ENCODE measurements at places on chromosomes 7 and 10.

GRCh38 chr10:24254180-24254579, 45.2 kb downstream of the KIAA1217 start:
- no peak for DNase-seq

- no peak for DNase-seq
Measured at GRCh38 chr7:12490940-12491339, 79.6 kb upstream of the SCIN start.

DNA sequence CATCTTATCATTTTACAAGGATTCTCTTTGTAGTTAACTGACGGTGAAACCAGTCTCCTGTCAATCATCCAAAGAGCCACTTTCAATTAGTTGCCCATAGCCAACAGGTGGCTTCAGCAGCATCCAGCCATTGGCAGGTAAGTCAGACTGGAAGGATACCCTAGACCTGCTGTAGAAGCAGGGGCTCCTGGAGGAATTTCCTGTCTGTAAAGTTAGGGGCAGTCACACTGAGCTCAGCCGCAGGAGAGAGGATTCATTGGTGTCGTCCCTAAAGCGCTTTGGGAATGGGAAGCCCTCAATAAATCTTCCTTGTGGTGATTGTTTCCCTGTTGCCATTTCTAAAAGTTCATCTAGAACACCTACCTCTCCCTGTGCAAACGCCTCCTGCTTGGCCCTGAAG, 140.4 kb downstream of the CELF2 start:
- DNase-seq: no peak

- DNase-seq: no peak
Measured at GRCh38 chr10:72096115-72097000, 8.0 kb upstream of the SPOCK2 start.

- DNase-seq: no peak
Measured at GRCh38 chr10:58993480-58994221, 182.8 kb upstream of the PHYHIPL start.

DNA sequence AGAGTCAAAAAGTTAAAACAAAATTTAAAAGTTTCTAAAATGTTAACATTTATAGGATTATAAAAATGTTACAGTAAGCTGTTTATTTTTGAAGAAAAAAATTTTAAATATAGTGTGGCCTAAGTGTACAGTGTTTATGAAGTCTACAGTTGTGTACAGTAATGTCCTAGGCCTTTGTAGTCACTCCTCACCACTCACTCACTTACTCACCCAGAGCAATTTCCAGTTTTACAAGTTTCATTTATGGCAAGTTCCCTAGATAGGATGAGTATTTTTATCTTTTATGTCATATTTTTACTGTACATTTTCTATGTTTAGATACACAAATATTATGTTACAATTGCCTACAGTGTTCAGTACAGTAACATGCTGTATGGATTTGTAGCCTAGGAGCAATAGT, 419.9 kb downstream of the ARL4A start:
- DNase-seq: no peak

DNA sequence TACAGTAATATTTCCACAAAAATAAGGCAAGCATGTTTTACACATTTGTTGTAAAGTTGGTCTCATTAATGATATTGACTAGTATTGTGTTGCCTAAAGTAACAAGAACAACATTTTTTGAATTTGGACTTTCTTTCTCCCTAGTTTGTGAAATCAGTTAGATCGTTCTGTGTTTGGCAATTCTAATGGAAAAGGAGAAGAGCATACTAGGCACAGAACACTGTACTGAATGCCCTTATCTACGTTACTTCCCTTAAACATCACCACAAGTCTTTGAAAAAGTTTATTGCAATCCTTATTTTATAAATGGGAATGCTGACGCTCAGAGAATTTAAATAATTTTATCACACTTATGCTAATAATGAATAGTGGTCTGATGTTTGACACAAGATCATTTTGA, 372.2 kb downstream of the EXOC4 start:
- no peak for DNase-seq

- no peak for DNase-seq
Measured at GRCh38 chr10:26557641-26558014, 119.5 kb downstream of the APBB1IP start.

DNA sequence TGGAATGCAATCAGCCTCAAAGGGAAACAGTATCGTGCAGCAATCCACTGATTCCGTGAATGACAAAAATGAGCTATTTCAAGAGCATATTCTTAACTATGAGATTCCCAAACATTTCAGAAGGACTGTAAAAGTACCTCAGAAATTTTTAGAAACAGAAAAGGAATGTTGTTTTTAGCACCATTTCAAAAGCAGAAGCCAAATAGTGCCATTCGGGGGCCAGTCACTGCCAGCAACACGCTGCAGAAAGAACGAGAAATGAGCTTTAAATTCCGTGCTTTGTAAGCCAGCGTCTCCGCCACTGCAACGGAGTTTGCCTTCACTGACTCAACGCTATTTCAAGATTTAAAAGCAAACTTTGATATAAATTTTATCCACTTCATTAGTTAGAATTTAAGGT, 6.3 kb downstream of the NUDT5 start:
- no peak for DNase-seq

DNA sequence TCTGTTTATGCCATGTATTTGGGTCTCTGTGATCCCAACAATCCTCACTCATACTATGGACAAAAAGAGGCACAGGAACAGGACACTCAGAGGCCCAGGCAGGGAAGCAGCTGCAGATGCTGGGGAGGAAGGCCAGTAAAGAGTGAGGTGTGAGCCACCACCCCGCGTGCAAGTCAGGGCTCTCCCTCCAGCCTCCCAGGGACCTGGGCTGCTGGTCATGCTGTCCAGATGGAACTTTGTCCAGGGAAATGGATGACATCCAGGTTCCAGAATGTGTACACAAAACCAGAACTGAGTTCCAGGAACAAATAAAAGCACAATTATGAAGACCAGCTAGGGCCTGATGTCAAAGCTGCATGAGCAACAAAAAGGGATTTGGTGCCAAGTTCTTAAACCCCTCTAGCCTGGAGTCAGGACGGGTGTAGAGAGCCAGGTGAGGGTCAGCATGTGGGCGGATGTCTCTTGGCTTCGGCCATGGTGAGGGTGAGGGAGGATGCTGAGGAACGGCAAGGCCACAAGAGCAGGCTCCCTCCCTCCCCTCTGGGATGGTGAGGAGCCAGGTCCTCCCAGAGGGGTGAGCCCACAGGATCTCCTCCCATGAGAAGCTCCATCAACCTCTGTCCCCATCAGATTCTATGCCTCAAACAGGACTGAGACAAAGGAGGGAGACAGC, 739.7 kb downstream of the PARD3 start:
- DNase-seq: no peak

DNA sequence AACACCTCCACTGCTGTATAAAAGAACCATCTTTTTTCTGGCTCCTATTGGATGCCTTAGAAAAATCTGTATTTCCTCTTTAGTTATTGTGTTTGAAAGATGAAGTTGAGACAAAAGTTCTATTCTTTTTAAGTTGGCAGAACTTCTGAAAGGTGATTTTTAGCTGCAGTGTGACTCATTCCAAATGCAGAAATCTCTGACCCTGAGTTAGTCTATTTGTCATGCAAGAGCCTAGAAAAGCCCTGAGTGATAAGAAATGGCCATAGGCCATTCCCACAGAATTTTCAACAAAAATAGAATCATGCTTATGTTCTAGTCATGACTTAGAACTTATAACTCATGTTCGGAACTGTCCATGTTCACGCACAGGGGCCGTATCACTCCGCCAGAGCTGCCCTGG, 89.1 kb downstream of the EGFR start:
- no peak for DNase-seq

GRCh38 chr7:65812281-65812680, 60.6 kb upstream of the VKORC1L1 start:
- no peak for DNase-seq

- DNase-seq: no peak
Measured at GRCh38 chr7:111199643-111200042, 108.7 kb downstream of the LRRN3 start.

- DNase-seq: no peak
Measured at GRCh38 chr10:24643679-24644209, 79.9 kb downstream of the ARHGAP21 start.

DNA sequence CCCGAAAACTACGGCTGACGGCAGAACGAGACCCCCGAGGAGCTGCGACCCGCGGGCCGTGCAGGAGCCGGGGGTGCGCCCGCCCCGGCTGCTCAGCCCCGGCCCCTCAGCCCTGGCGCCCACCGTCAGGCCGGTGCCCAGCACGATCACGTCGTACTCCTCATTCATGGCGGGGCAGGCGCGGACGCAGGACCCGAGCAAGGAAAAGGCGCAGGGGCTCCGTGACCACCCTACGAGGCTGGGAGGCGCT, 218 bp downstream of the GDI2 start:
- DNase-seq: no peak

GRCh38 chr10:70774810-70775678, 10.1 kb downstream of the TBATA start:
- DNase-seq: no peak

DNA sequence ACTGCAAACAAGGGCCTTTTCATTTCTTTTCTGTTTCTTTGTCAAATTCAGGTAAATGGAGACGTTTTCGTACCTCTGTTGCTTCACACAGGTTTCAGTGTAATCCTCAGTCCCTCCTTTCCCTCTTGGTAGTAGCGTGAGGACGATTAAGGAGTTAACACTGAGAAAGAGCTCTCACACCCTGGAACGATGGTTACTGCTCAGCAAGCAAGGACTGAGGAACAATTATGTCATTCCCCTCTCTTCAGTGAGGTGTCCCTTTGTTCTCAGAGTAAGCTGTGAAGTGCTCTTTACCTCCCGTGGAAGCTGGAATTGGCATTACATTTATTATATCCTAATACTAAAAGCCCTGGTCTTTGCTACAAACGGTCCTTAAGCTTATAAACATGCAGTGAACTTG, 95.9 kb downstream of the FANK1 start:
- DNase-seq: no peak

- peak; percentile 32 for DNase-seq
Measured at GRCh38 chr10:119268871-119269506, 61.6 kb downstream of the GRK5 start.

GRCh38 chr10:12103802-12104201, 25.7 kb upstream of the SEC61A2 start:
- no peak for DNase-seq

DNA sequence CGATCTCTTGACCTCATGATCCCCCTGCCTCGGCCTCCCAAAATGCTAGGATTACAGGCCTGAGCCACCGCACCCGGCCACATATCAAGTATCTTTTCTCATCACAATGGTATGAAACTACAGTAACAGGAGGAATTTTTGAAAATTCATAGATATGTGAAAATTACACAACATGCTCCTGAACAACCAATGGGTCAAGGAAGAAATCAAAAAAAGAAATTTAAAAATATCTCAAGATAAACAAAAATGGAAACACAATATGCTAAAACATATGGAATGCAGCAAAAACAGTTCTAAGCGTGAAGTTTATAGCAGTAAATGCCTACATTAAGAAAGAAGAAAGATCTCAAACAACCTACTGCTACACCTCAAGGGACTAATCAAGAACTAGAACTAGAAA, 59.8 kb upstream of the ADAM12 start:
- DNase-seq: no peak

- DNase-seq: no peak
Measured at GRCh38 chr10:45199205-45199740, 116.1 kb downstream of the OR13A1 start.

GRCh38 chr7:102395592-102395872, 631 bp upstream of the PRKRIP1 start:
- no peak for DNase-seq

GRCh38 chr10:71735709-71736569, 16.4 kb upstream of the C10orf105 start:
- DNase-seq: peak; percentile 49

- DNase-seq: no peak
Measured at GRCh38 chr10:70779088-70779487, 6.1 kb downstream of the TBATA start.

GRCh38 chr10:22010973-22011408, 7.5 kb upstream of the DNAJC1 start:
- DNase-seq: no peak

DNA sequence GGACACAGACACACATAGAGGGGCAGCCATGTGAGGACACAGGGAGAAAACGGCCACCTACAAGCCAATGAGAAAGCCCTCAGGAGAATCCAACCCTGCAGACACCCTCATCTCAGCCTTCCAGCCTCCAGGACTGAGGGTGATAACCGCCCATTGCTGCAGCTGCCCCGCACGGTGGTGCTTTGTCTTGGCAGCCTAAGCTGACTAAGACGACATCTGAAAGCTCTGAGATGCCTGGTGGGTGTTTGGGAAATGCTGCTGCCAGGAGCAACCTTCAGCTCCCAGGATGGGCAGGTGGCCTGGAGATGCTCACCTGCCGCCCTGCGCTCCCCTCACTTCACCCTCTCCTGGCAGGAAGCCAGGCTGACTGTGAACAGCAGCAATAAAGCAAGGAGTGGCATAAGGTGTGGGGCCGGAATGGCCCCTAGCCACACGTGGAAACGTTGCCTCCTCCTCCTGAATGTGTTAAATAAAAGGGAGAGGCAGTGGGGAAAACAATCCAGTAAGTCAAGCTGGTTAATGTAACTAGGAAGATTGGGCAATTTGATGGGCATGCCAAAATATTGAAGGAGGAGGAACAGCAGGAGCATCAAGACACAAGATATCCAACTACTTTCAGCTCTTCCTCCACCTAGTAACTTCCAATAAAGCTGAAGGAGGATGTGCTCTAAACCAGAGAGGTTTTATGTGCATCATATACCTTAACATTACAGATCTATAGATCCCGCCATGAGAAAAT, 121.5 kb downstream of the TNS3 start:
- DNase-seq: no peak

- no peak for DNase-seq
Measured at GRCh38 chr10:22023508-22023907, 20.0 kb upstream of the DNAJC1 start.

DNA sequence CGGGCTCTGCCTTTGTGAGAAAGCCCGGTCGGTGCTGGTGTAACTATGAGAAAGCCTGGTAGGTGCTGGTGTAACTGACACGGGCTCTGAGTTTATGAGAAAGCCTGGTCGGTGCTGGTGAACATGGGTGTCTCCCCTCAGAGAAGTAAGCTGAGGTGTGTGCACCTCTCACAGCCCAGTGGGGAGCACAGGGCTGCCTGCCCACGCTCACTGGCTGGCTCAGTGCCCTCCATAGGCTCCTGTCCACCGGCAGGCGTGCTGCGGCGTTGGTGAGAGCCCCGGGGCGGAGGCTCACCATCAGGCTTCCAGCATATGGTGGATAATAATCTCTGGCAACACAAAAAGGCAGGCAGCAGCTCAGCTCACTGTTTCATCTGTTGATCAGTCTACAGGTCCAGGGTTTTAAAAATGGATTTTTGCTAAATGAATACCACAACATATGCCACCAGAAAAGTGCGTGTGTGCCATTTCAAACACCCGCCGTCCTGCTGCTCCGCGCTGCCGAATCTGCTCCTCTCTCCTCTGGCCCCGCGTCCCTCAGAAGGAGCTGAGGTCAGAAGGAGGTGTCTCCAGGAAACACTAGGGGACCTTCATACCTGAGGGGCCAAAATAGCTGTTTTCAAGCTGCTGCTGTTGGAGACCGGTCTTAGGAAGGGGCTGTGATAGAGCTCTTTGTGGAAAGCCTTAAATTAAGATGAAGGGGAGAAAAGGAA, 365.7 kb downstream of the DNAJB6 start:
- DNase-seq: no peak
